ENCODE measurements at places on chromosomes 2 and 18.
A peak's percentile ranks its signal among the peaks of the same experiment; 100 is the strongest.

GRCh38 chr18:69845593-69846506, 101.8 kb downstream of the CD226 start:
- DNase-seq, result no peak

DNA sequence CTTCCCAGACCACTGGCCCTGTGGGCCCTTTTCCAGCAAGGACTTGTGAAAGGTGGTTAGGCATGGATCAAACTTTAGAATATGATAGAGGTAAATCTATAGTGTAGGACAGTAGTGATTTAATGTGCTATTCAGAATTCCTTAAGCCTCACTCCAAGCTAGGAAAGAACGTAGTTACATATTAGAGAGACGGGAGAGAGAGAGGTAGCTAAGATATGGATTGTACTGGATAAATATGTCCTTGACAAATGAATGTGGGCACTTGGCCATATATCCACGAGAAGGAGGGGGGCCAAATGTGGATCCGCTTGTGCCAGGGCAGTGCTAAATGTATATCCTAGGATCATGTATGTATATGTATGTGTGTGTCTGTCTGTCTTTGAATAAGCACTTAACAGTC, 6.5 kb downstream of the KCNJ3 start:
- DNase-seq, result no peak

- DNase-seq, result no peak
Measured at GRCh38 chr2:234994438-234995321, 42.9 kb downstream of the SH3BP4 start.

- DNase-seq, result peak; percentile 1
Measured at GRCh38 chr2:212005085-212005671, 533.4 kb downstream of the ERBB4 start.

- DNase-seq, result no peak
Measured at GRCh38 chr18:51069885-51070284, 39.9 kb downstream of the SMAD4 start.

GRCh38 chr2:177063331-177063730, 149.3 kb upstream of the HNRNPA3 start:
- DNase-seq, result no peak

DNA sequence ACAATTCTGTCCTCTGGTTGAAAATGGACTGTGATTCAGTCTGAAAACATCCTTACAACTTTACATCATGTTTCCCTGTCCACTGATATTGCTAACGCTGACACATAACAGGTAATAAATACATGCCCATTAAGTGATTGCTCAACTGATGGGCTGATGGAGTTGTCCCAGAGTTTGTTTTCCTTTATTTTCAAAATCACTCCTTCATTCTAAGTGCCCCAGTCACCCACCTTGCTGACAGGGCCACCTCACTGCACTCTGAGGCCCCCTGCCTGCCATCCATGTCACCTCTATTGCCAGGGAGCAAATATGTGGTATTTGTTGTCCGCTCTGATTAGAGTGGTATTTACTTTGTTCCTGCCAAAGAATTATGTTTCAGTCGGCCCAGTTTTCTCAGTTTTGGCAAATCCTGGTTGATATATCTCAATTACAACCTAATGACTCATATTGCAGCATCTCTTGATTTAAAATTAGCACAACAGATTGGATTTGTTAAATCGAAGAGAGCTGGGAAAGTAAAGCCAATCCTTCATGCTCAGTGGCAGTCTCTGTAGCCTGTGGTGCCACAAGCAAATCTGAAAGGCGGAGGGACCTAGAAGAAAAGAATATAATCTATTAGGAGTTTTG, 105.1 kb downstream of the RDH14 start:
- DNase-seq, result no peak

GRCh38 chr2:199646439-199646838, 188.7 kb upstream of the SATB2 start:
- no peak for DNase-seq

DNA sequence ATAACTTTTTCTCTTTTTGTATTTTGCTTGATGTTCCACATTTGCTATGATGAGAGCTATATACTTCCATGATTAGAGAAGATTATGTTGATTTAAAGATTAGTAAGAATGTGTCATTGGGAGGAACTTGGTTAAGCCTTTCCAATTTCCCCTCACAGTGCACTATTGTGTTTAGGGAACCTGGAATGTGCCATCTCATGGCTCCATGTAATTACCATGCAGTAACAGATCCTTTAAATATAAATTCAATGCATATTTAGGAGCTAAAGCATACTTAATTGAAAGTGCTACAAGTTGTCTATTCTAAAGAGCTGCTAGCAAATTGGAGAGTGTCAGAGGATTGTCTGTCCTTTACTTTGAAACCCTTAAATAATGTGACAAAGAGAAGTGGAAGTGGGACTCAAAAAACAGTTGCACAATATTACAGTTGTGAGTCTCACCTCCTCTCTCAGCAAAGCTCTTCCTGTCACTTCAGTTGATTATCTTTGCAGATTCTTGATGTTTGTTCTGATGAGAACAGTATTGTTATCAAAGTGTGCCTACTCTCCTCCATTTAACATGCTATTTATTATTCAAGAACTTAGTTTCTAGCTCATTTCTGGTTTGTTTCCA, 1162.7 kb upstream of the ZEB2 start:
- DNase-seq, result no peak

DNA sequence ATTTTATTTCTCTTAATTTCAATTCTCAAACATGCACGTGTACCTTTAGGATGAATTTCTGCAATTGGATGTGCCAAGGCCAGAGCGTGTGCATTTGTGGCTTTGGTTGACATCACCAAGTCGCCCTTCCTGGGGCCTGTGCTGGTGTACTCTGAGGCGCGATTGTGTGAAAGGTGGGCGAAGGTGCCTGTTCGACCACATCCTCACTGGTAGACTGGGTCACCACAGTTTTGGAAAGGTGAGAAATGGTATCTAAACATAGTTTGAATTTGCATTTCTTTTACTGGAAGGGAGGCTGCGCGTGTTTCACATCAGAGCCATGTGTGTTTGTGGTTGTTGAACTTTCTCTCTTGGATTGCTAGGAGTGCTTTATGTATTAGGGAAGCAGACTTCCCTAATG, 89.8 kb downstream of the LDLRAD4 start:
- DNase-seq, result no peak

GRCh38 chr2:15633043-15633970, 41.6 kb downstream of the DDX1 start:
- DNase-seq, result no peak

GRCh38 chr2:20352581-20353216, 2.1 kb upstream of the PUM2 start:
- DNase-seq, result no peak

DNA sequence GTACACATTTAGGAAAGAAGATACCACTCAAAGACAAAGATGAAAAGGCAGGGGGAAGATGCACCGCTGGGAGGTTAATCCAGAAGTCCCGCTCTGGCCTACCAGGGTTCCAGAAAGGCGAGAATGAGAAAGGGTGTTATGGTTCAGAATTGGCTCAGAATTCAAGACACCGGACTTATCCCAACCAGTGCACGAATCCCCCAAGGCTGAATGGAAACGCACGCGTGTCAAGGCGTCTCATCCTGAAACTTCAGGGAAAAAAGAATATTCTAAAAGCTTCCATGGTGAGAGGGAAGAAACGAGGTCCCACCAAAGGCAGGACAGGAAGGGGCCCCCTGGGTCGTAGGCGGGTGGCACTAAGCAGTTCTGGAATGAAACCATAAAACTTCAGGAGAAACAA, 71.9 kb downstream of the SLC66A2 start:
- DNase-seq, result no peak

DNA sequence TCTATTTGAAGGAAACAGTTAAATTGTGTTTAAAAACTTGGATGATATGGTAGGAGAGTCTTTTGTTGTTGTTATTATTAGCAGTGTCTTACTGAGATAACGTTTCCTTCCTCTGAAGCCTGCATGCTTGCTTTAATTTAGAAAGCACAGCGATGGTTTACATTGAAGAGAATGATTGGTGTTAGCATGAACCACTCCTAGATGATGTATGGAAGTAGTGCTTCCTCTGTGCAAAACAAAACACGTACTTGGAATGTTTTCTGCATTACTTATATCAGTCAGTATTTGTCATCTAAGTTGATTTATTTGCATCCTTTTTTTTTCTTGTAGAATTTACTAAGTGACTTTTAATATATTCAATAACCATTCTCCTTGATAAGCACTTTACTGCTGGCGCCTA, 89.0 kb downstream of the UGGT1 start:
- no peak for DNase-seq

- DNase-seq, result no peak
Measured at GRCh38 chr2:203033395-203033794, 18.7 kb downstream of the NBEAL1 start.

GRCh38 chr2:67824186-67824585, 238.6 kb downstream of the C1D start:
- DNase-seq, result no peak

DNA sequence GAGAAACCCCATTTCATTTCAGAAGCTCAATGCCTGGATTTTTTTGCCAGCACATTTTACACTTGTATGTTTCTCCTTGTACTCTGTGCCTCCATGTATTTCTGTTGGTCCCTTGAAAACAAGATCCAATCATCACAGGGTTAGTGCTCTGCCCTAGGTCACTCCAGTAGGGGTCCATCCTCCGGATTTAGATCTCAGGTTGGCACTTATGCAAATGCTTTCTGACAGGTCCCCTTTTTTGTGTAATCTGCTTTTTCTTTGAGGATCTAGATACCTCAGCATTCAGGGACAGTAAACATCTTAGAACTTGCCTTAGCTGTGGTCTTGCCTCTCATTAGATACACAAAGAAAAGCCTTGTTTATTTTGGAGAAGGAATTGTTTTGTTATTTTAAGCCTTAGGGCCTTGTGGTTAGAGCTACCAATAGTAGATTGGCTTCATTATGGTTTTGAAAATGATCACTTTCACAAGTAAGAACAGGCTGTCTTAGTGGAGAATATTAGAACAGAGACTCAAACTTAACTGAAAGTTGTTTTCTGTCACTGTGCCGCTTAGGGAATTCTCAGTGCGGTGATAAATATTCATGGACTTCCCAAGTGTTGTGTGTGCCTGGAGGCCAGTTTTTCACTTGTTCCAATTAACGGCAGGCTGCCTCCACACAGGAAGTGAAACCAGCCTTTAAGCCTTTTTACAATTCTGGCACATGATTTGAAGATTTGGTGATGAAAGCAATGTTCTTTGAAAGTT, 7.8 kb downstream of the MERTK start:
- no peak for DNase-seq

DNA sequence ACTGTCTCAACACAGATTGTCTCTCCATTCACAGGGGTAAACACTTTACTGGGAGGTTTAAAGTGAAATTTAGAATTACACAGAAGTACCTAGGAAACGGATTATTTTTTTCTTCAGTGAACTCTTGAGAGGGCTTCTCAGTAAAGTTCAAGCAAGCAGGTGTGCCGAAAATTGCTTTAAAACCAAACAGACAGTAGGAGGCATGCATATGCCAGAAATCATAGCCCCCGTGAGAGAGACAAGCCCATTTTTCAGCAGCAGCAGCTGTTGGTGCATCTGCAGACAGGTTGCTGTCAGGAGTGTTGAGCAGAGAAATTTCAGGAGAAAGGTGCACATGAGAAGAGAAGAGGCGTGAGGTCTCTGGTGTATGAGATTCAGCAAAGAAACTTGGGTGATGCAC, 2115.5 kb upstream of the CELF4 start:
- DNase-seq, result no peak

DNA sequence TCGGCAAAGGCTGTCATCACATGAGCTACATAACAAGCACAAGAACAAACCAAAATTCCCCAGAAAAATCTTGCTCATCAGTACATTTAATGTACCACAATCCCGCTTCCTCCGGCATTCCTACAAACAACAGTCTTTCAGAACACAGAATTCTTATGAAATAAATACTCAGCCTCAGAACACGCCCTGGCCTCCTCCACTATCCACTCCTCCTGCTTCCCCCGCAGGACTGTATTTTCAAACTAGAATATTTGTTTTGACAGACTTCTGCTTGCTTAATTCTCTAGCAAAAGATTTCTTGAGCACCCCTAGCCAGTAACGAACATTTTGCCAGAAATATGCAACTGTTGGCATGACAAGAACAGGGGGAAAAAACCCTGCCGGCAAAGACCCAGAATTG, 131.2 kb downstream of the THADA start:
- DNase-seq, result no peak

- no peak for DNase-seq
Measured at GRCh38 chr2:150620855-150621254, 133.4 kb upstream of the RND3 start.

DNA sequence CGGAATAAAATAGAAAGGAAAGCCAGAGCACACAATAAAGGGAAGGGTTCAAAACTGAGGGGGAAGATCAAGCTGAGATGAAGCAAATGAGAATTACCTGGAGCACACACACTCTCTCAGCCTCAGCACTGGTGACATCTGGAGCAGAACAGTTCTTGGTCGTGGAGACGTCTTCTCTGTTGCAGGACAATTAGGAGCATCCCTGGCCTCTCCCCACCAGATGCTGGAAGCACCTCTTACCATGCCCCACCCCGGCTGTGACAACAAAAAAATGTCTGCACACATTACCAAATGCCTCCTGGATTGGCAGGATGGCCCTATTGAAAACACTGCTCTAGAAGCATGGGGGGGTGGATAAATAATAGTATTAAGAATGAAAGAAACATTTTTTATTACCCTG, 43.6 kb upstream of the MAP3K20 start:
- no peak for DNase-seq

- no peak for DNase-seq
Measured at GRCh38 chr2:65465857-65466256, 33.5 kb upstream of the SPRED2 start.

GRCh38 chr2:45614330-45614729, 3.3 kb upstream of the SRBD1 start:
- DNase-seq, result no peak

DNA sequence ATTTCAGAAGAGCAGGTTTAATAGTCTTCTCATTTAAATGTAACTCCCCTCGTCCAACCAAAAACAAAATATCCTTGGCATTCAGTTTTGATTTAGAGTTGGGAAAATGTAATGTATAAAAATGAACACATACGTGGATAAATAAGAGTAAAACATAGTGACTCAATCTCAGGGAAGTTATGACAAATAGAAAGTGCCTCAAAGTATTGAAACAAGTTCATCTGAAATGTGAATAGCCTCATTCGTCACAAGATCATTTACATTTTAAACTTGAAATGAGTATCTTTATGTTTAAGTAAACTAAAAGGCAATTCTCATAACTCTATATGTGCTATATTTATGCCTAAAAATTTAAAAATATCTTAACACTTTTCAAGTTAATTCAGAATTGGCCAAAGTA, 122.2 kb upstream of the SMAD7 start:
- DNase-seq, result no peak

All from anterior cingulate cortex (tissue), 58 donors.